ENCODE measurements at places on chromosomes 16 and 17.

DNA sequence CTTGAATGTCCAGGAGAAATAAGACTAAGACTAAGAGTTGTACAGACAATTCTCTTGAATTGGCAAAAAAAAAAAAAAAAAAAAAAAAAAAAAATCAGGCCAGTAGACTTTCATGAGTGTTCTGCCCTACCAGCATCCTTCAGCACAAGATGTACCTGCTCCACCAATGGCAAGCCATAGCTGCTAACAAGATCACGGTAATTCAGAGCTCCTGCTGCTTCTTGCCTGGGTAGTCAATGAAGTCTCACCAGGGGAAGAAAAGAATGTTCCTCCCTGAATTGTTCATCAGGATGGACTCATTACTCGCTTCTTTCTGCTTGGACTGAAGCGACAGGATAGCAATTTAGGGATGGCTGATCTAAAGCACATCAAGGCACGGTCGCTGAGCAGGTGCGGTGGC, 31.1 kb upstream of the APOH start:
- no peak for DNase-seq

DNA sequence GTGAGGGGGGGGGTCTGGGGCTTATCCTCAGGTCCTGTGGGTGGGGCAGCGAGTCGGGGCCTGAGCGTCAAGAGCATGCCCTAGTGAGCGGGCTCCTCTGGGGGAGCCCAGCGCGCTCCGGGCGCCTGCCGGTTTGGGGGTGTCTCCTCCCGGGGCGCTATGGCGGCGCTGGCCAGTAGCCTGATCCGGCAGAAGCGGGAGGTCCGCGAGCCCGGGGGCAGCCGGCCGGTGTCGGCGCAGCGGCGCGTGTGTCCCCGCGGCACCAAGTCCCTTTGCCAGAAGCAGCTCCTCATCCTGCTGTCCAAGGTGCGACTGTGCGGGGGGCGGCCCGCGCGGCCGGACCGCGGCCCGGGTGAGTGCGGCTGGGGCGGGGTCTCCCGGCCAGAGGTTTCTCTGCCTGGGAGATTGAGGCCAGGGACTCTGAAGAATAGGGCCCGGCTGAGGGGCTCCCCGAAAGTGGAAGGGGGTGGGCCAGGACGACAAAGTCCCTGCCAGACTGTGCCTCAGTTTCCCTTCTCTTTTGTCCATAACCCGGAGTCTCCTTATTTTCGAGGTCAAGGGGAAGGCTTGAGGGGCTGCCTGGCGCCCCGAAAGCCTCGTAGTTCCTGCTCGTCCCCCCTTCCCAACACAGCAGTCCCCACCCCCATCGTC, at the start of gene FGF11:
Gene FGF11, plus strand, starts transcription at position 51 of the 651 bp plus-strand sequence. Its CDS starts 109 bp downstream, at position 160.
- DNase-seq: no peak

DNA sequence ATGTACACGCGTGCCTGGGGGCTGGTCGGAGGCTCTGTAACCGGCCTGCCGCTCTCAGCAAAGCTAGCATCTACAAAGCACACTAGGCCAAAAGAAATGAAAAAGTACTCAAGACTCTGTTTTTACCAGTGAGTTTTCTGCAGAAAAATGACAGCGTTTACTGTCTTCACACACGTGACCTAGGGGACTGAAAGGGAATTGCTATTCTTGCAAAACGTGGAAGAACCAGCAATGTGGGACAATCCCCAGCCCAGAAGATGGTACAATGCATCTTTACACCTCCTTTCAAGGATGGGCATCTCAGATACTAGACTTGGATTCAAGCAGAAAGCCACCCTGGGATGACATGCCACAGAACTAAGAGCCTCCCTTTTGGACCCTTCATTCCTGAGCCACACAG, 41.5 kb downstream of the NDEL1 start:
- no peak for DNase-seq

DNA sequence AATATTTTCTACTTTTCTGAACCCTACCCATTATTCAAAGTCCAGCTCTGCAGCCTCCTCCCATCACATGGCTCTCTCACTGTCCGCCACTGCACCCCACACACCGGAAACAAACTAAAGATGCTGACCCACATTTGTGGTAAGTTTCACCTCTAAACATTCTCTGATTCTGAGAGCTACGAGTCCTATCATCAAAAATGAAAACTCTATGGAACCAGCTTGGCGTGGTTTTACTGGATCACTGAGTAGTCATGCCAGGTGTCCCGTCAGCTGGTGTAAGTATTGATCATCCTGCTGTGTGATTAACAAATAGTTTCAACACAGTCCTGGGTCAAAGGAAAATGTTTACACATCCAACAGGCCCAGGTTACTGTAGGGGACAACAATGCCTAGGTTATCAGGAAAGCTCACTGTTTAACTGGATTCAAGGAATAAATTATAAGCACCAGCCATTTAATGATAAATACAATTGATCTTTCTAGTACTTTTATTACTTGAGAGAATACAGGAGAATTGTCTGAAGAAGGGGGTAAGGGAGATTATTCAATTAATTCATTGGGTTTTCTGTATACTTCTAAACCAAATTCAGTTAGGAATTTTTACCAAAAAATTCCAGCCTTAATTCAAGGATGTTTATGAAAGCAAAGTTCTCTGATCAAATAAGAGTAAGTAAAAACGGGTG, 33.9 kb downstream of the CYTH1 start:
- no peak for DNase-seq

DNA sequence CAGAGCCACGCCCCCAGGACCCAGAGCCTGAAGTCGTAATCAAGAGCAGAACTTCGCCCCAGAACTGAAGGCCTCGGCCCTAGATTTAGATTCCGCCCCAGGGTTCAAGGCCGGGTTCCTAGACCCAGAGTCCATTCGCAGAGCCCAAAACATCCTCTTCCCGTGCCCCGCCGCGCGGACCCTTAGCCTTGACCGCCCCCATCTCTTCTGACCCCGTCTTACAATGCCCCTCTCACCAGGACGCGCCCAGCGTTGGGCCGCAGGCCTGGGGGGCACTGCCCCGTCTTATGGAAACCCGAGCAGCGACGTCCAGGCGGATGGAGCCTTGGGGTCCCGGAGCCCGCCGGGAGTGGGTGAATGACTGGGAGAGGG, 5.0 kb downstream of the CD19 start:
- no peak for DNase-seq

- DNase-seq: peak; percentile 67
Measured at GRCh38 chr17:37490022-37490587, 414 bp downstream of the DUSP14 start.

DNA sequence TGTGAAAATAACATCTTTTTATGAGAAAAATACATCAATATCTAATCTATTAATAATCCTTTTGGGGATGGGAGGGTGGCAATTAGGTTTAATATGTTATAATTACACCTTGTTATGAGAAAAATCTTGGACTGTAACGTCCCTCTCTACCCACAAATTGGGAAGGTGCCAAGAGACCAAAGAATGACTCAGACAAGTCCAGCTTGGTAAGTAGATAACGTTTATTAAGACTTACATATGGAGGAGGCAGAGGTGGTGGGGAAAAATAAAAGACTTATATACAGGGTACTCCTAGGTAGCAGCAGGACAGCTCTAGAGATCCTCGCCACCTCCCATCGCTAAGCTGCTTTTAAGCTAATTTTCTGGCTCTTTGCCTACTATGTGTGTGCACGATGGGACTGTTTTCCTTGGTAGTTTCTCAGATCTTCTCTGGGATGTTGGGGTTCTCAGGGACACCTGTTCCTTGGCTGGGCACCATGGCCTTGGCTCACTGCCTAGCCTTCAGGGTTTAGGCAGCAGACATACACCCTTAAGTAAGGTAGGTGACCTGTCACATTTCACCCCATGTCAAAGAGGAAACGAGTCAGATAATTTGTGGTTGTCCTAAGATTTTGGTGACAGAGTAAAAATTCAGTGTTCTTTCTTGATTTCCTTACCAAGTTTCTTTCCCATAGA, 31.5 kb downstream of the RBL2 start:
- no peak for DNase-seq

DNA sequence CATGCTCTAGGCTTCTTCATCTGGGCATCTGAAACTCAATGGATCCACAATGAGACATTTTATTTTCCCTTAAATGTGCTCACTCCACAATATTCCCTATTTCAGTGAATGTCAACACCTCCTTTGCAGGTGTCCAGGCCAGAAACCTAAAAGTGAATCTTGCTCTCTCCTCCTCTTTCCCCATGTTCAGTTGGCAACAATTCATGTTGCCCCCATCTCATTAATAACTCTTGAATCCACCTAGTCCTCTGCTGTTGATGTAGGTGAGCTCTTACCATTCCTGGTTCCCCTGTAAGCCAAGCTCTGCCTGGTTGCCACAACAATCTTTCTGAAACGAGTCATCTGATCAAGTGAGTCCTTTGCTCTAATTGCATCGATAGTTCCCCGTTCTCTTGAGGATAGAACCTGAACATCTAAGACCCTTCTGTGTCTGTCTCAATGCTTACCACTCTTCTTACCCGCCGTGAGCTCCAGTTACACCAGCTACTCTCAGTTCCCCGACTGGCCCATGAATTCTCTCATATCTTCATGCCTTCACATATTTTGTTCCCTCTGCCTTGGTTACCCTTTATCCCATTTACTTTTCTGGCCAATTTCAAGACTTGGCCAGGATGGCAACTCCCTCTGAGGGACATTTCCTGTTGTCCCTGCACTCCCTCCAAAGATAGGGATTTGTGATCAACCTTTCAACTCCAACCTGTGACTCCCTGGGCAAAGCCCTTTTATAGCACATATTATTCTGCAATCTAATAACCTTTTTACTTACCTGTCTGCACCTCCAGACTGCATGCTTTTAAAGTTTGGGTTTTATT, 35.9 kb downstream of the HLF start:
- DNase-seq: no peak

DNA sequence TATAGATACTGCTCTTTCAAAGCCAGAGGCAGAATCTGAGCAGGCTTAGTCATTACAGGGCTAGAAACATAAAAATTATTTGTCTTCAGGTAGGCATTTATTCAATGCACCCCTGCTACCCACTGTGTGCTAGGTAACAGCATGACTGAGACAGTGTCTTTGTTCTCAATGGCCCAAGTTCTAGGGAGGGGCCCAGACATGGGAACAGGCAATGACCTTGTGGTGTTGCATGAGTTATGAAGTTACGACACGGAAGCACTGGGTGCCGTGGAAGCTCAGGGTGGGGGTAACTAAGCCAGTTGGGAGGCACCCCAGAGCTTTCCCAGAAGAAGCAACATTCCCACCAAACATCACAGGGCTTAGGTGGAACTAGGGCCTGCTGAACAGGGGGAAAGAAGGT, 87.0 kb downstream of the CPPED1 start:
- no peak for DNase-seq

GRCh38 chr17:1658100-1658499, 8.4 kb upstream of the RILP start:
- no peak for DNase-seq

DNA sequence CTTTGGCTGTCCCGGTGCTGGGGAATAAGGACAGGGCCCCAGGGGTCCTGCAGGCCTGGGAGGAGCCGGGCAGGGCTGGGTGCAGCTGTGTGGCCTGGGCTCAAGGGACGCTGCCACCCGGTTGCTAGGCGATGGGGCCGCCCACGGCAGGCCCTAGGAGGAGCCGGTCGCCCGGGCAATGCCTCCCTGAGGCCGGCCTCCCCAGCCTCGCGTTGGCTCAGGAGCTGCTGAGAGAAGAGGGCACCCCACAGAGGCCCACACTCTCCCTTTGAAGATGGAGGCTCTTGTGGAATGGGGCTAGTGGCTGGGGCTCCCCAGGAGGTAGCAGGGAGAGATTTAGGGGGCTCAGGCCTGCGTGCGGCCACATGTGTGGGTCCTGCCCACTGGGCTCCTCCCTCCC, at the start of gene CIBAR2:
Gene CIBAR2, minus strand, starts transcription at position 109 of the 400 bp plus-strand sequence. CDS start 120 bp downstream, outside the sequence.
- DNase-seq: no peak

DNA sequence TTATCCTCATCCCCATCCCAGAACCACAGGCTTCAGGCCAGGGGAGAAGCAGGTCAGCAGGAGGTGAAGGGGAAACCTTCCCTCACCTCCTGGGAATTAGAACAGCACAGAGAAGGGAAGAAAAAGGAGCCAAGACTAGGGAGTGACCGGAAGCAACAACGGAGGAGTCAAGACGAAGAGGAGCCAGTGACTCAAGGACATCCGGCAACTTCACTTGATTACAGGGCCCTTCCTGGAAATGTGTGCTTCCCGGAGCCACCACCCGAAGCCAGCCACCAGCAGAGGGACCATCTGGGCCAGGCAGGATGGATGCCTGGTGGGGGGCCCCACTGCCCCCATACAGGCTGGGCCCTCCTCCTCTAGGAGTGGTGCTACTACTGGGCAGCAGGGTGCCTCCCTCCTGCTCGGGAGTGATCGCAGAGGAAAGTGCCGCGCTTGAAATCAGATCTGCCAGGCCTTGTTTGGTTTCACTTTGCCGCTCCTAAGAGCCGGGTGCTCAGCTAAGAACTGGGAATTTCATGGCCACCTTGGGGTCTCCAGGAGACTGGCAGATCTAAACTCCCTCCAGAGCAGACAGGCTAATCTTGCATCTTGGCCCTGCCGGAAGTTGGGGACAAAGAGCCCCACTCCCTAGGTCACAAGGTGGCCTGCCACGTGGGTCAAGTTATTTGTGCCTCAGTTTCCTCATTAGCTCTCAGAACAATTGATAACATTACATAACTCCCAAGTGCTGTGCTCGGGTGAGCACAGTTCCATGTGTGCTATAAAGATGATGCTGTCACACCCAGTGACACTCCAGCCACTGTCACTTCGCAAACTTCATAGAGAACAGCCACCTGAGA, 6.6 kb downstream of the CDC42EP4 start:
- DNase-seq: no peak

DNA sequence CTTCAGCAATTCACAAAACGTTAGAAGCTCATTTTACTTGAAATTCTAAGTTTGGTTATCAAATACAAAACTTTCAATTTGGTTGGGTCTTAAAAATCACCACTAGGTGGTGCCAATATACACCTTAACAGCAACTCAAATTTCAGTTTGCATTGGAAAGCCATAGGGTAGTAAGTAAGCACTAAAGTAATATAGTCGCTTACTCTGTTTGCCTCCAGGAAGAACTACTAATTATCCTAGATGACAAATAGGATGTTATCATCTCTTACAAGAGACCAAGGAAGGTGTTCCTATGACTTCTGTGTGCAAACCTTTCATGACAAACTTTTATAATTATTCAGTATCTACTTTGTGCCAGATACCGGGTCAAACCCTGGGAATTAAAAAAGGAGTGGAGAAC, 93.3 kb downstream of the MYO1D start:
- no peak for DNase-seq

GRCh38 chr16:66298571-66299120, 67.8 kb upstream of the CDH5 start:
- DNase-seq: no peak

- peak; percentile 29 for DNase-seq
Measured at GRCh38 chr17:31842195-31843069, 16.6 kb downstream of the COPRS start.
